ENCODE measurements at places on chromosomes 3 and 15.
A peak's percentile ranks its signal among the peaks of the same experiment; 100 is the strongest.

DNA sequence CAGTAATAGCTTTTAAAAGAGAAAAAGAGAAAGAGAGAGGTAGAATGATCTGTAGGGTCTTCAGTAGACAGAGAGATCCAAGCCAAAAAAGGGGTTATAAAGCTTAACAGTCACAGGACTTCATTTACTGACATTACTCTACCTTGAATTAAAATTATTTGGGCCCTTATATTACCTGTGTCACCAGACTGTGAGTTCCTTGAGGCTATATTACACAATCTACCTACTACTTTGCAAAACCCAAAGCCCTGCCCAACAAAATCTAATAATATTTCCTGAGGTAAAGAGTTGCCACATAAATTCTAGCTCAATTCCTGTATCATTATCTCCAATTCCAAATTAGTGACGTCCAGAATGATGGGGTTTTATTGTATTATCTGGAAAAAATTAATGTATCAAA lies 1.9 kb downstream of the UBR1 start:
- DNase-seq, result no peak

DNA sequence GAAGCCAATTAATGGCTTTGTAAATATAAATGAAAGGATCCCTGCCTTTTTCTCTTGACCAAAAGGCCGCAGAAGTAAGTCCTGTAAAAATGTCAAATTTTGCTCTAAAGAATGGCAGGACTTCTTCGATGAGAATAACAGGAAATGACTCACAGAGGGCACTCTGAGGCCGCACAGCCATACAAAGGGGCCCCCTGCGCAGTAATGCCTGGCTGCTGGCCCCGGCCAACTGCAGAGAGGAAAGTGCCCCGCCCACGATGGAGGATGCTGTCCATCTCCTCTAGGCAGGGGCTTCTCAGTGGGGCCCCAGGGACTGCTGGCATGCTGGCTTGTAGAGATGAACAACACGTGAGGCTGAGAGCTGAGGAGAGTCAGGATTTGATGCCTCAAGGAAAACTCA lies 18.1 kb upstream of the SCN10A start:
- DNase-seq, result peak; percentile 48

- no peak for DNase-seq
Measured at GRCh38 chr3:30130391-30130790, 476.0 kb upstream of the TGFBR2 start.

DNA sequence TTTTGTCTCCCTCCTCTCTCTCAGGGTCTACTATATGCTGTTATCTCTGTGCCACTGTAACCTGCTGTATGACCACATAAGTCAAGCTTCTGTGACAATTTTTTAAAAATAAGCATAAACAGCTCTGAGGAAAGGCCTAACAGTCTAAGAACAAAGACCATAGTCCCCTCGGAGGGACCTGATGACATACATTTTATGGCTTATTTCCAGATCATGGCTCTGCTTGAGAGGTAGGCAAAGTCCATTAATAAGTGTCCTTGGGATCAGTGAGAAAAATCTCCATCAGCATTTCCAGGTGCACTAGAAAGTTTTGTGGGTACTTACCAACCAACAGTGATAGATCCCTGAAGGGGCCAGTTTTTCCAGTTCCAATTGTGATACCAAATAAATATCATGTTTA lies 123.8 kb downstream of the TNIK start:
- DNase-seq, result no peak

GRCh38 chr15:78626381-78626995 lies 5.7 kb upstream of the CHRNA3 start:
- no peak for DNase-seq

DNA sequence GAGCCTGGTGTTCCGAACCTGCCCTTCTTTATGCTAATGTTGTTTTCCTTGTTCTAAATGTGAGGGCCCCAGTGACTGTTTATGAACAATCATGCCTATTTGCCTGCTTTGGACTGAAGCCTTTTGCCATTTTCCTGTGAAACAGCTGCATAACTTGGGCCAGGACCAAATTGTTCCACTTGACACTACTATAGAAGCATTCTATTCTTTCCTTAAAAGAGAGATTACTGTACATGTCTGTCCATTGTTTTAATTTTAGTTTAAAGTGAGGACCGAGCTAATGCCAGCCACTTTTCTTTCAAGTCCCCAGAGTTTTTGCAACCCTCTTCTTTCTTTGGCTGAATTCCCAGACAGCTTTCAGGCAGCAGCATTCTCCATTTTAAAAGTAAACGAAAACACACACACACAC lies 980.3 kb downstream of the CADM2 start:
- no peak for DNase-seq

DNA sequence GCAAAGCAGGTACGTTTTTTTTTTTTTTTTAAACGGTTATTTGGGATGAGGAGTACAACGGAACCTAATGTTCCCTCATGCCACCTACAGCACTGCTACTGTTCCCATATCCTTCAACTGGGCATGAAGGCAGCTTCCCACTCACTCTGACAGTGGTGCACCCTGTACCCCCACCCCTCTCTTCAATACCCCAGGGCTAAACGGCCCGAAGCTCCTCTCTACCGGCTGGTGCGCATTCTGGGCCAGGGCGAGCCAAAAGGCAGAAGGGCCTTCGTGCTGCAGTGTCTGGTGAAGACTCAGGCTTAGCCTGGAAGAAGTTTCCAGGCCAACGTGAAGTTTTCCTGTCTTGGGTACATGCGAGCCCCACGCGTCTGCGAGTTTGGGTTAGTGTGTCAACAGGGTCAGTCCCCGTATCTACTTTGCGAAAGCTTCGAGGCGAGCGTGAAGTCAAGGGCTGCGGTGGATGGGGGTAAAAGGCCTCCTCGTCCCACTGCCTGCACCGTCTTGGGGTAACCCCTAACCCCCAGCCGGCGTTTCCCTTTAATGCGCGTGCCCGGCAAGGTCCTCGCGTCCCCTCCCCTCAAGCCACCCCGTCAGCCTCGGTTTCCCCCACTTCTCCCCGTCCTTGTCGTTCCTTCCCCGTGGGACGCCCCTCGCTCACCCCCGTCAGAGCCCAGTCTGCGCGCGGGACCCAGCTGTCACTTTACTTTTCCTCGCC lies 765 bp upstream of the UBE2E2 start:
- no peak for DNase-seq

DNA sequence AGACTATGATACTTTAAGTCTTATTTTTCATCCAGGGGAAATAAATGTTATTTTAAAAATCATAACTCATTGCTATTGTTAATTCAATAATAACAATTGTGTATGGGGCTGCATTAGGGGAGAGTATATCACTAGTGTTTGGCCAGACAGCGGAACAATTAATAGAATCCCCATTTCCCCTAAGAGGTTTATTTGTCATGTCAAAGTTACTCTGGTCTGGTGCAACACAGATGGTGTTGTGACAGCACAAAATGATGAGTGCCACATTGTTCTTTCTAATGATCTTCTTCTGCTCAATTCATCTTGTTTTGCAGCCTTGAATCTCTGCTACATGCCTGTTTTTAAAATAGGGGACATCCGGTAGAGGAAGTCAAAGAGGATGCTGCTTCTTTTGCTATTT lies 351.6 kb downstream of the NSUN3 start:
- DNase-seq, result no peak

DNA sequence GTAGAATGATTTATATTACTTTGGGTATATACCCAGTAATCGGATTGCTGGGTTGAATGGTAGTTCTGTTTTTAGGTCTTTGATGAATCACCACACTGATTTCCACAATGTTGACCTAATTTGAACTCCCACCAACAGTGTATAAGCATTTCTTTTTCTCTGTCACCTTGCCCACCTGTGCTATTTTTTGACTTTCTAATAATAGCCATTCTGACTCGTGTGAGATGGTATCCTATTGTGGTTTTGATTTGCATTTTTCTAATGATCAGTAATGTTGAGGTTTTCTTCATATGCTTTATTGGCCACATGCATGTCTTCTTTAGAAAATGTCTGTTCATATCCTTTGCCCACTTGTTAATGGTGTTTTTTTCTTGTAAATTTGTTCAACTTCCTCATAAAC lies 340.8 kb downstream of the PLOD2 start:
- DNase-seq, result no peak

DNA sequence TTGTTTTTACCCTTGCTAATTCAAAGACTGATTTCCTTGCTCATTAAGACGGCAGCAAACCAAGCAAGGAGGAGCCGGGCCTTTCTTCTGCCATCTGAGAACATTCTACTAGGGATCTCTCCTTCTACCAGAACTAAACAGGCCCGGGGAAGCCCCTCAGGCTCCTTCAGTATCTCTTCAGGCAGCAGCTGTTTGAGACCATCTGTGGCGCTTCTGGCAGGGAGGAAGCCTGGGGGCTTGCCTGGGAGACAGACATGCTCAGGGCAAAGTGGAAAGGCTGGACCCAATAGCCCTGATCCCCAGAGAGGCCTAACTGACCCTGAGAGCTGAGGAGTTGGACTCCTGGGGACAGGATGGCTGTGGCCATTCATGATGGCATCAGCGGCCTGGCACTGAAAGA lies 67.9 kb downstream of the FEM1B start:
- no peak for DNase-seq

DNA sequence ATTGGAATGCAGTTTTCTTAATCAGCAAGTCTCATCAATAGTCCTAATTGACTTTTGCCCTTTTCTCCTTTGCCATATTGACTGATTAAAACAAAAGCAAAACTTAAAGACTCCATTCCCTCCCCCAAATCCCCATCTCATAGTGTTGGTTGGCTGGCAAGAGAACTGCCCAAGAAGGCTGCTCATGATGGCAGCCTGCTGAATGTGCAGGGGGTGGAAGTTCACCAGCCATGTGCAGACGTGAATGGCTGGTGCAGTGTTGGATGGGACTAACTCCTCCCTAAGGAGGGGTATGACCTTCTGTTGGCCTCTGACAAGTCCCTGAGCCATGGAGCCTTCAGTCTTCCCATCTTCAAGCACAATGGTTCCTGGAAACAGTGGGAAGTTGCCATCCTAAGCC lies 7.0 kb downstream of the SMAD3 start:
- DNase-seq, result no peak

DNA sequence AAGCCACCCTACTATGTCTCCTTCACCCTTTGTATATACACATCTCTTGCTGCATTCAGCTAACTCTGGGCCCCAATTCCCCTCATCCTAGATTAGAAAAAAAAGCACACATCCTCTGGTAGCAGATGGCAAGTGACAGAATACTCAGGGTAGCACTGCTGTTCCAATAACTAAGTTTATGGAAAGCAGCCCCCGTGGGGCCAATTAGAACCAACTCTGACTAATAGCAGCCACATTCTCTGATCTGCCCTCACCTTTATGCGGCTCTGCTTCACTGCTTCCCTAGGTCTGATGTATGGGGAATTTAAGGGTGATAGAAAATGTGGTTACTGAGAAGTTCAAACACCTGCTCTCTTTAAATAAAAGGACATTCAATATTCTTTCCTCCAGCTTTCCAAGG lies 74.9 kb upstream of the SETMAR start:
- no peak for DNase-seq

DNA sequence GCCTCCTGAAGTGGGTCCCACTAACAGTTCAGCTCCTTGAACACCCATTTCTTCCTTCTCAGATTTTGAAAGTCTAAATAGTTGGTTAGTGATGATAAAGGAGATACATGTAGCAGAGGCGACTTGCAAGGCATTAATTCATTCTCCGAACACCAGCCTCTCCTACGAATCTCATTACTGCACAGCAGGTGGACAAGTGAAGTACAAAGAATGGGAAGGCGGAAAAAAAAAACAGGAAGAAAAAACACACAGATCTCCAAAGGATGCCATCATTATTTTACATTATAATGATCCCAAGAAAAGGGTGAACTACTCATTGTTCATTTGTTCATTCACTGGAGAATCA lies 276.5 kb downstream of the MAGI1 start:
- no peak for DNase-seq

GRCh38 chr3:123706871-123707270 lies 122.0 kb upstream of the HACD2 start:
- DNase-seq, result no peak

DNA sequence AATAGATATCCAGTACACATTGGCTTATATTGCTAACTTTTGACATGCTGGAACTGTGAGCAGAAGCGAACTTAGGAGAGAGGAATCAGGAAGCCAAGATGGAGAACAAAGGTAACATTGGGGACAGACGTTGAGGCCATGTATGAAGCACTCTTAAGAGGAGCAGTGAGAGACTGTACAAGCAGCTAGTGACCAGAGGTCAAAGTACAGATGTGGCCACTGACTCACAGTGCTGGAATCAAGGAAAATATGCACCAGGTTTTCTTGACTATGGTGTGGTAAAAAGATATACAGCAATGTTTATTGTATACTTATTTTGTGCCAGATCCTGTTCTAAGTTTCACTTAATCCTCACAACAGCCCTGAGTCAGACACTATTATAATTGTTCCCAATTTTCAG lies 2.0 kb upstream of the IL20RB start:
- DNase-seq, result no peak

GRCh38 chr3:14539742-14540491 lies at the start of gene GRIP2:
TSS of gene GRIP2 (minus strand) at chr3:14540342. CDS start at chr3:14540308, 34 bp downstream.
- DNase-seq, result no peak

- no peak for DNase-seq
Measured at GRCh38 chr15:81321667-81322066, 2.3 kb downstream of the STARD5 start.

GRCh38 chr15:52392008-52392687 lies 96.5 kb upstream of the MYO5C start:
- DNase-seq, result no peak

DNA sequence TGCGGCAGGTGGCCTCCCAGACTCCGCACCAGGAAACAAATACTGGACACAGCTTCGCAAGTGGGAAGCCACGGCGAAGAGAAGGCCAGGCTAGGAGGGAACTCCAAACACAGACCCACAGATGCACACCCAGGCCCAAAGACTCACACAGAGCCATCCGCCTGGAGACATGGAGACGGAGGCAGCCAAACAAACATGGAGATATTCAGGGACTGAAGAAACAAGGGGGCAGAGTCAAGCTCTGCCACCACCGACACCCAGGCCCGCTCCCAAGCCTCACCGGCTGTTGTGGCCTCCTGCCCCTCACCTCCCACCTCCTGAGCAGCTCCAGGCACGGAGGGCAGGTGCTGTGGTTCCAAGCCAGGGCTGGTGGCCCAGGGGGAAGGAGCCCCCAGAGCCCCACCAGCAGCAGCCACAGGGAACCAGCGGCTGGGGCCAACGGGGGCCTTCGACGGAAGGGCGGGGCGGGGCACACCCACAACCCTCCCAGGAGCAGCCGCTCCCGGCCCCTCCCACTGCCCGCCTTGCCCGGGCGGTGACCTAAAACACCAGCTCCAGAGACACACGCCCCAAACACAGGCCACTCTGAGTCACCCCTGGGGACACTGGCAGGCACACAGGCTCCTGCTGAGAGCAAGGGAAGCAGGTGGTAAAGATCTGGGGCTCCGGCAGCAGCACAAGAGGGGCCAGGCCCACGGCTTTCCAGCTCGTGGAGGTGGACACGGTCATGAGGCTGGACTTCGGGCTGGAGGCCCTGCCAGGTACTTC lies 31.9 kb downstream of the TNK2 start:
- DNase-seq, result no peak

- no peak for DNase-seq
Measured at GRCh38 chr15:74301583-74302361, 65.6 kb downstream of the CCDC33 start.

- no peak for DNase-seq
Measured at GRCh38 chr15:73983211-73983727, 8.8 kb downstream of the STOML1 start.

GRCh38 chr15:41866263-41866703 lies 27.6 kb downstream of the SPTBN5 start:
- no peak for DNase-seq
